A549 treated with DMSO at 1 μM for 4 hours (cell line): ENCODE measurements at places on chromosomes 1 and 21. TPM values are rescaled to one million over a fixed set of nuclear protein-coding genes. Genes with fewer than 3 reads are reported as not detected.

CSF3R gene
- not detected in 5 replicates for total RNA-seq

SPRR2A gene
- total RNA-seq = not detected in 5 replicates

IFI44 gene
- total RNA-seq = 0.52 to 1.6 TPM (median 0.89 TPM) in 5 replicates

EPHA10 gene
- total RNA-seq = 0.58 to 1.0 TPM (median 0.77 TPM) in 5 replicates

ANGPTL7 gene
- not detected in 5 replicates for total RNA-seq

CDK18 gene
- total RNA-seq = 0.66 to 1.3 TPM (median 1.1 TPM) in 5 replicates

GJA8 gene
- total RNA-seq = not detected in 5 replicates

PALMD gene
- 0.36 to 0.57 TPM (median 0.50 TPM) in 5 replicates for total RNA-seq

SCCPDH gene
- total RNA-seq = 44.2 to 51.5 TPM (median 48.7 TPM) in 5 replicates
